ENCODE measurements at places on chromosomes 7 and 10.

DNA sequence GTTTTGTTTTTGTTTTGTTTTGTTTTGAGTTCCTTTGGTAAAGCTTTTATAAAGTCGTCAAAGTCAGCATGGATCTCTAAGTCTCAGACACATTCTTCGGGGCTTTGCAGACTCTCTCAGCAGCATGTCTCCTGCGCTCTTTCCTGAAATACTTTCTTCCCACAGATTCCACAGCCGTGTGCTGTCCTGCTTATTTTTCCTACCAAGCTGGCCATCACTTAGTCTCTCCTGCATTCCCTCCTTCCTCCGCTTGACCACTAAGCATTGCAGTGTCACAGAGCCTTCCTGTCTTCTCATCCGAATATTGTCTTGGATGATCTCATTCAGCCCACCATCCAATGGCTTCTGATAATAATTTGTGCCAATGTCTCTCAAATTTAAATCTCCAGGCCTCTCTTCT is 434.3 kb upstream of the C7orf33 start:
- no peak for DNase-seq

GRCh38 chr10:35335133-35336083 is 901 bp upstream of the CCNY start:
- DNase-seq, result peak; percentile 11

DNA sequence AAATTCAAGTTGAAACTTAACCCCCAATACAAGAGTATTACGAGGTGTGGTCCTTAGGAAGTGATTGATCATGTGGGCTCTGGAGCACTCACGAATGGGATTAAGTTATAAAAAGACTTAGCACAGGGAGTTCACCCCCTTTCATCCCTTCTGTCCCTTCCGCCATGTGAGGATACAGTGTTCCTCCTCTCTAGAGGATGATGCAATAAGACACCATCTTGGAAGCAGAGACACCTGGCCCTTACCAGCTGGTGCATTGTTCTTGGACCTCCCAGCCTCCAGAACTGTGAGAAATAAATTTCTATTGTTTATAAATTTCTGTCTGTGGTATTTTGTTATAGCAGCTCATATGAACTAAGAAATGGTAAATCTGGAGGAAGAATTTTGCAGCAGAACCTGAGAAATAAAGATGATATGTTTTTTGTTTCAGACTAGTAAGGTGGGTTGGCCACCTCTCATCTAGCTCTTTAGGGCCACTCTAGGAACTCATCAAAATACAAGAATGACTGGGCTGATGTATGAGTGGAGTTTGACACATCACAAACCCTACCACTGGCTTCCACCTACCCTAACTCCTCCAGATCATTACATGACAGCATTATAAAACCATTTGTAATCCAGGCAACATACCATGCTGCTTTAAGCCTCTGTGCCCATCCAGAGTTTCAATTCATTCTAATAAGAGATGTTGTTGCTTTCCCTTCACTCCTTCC is 22.4 kb downstream of the SLC26A5 start:
- peak; percentile 10 for DNase-seq

GRCh38 chr7:152158801-152159587 is 133.5 kb downstream of the GALNT11 start:
- no peak for DNase-seq

- DNase-seq, result peak; percentile 42
Measured at GRCh38 chr10:86257683-86258082, 108.9 kb downstream of the GRID1 start.

DNA sequence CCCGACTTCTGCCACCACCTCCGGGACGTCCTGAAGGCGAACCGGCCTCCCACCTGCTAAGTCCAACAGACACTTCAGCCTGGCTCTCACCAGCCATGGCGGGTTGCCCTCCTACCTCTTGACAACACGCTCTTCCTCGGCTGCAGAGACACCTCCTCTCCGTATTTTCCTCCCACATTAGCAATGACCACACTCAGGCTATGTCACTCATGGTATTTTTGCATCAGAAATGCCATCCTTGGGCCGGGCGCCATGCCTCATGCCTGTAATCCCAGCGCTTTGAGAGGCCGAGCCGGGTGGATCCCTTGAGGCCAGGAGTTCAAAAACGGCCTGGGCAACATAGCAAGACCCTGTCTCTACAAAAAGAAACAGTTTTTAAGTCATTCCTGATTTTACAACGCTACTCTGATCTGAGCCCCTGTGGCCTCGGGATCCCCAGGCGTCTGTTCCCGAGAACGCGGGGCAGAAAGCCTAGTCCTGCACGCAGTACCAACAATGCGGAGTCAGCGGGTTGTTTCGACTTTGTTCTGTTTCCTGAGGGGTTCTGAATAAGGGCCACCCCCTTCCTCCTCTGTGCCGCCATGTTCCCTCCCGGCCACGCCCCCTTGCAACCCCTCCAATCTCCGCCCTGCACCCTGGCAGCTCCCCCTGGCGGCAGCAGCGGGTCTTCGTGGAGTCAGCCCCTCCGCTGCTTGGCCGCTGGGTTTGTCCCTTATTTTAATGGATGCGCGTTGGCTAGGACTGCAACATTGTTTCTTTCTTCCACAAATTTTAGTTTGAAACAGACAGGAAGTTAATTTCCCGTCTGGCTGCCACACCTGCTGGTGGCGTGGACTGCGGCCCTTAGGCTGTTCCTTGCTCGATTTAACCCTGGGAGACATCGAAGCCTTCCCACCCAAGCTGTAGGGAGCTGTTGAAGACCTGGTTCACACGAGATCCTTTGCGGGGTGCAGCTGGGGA is 9.7 kb upstream of the ZFAND2A start:
- peak; percentile 81 for DNase-seq

DNA sequence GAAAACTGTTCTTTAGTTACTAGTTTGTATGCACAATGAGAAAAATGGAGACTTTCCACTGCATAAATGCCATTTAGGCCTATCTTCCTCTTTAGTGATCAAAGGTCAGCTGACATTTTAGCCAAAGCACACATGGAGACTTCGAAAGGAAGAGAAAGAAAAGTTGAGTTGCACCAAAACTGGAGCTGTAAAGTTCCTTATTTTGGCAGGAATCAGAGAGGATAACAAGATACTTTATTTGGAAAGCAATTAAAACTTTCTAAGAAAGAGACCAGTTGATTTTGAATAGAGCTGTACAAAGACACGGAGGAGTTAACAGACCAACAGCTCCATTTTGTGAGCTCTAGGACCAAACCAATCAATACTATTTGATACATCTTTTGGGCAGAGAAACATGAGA is 14.2 kb downstream of the ENTPD7 start:
- DNase-seq, result no peak

DNA sequence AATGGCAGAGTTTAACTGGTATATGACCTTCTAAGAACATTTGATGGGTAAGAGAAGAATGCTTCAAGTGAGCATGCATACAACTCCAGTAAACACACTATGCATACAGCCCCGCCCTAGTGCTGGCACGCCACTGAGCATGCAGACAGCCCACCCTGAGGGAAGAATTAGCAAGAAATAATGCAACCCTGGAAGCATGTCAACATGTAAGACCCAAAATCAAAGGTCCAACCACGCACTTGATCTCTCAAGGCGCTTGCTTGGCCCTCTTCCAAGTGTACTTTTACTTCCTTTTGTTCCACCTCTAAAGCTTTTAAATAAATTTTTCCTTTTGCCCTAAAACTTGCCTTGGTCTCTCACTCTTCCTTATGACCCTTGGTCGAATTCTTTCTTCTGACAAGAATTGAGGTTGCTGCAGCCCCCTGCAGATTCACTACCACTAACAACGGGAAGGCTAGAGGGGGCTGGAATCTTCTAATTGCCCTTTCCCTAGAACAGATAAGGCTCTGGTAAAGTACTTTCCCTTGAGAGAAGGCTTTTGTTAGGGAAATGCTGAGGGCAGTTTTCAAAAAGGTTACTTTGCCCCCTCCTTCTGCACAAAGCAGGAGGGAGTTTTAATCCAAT is 3.4 kb downstream of the FAM24B start:
- DNase-seq, result no peak

DNA sequence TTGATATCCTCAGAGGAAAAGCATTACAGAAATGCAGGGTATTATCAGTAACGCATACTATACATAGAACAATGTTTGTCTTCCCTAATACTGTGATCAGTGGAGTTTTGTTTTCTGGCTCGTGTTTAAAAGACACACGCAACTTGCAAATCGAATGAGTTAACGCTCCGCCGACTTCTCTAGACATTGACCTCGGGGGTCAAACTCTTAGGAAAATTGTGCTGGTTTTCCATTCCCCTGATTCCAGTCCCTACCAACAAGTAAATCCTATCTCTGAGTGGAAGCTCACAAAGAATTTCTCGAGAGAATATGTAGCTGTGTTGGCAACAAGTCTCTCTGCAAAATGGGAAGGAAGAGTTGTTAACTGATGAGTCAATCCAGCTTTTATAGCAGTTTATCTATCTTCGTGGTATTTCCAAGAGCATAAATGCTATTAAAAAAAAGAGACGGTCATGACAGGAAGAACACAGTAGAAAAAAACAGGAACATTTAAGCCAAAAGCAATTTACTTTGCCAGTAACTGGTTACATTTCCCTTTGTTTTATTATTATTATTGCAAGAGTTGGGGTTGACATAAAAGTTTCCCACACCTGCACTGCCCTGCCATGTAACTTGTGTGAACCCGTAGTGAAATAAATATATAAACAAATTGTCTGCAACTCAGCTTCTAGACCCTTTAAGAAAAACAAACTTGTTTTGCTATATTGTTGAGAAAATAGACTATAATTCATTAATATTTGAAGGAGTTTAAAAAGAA is 144.4 kb downstream of the ARID5B start:
- no peak for DNase-seq

DNA sequence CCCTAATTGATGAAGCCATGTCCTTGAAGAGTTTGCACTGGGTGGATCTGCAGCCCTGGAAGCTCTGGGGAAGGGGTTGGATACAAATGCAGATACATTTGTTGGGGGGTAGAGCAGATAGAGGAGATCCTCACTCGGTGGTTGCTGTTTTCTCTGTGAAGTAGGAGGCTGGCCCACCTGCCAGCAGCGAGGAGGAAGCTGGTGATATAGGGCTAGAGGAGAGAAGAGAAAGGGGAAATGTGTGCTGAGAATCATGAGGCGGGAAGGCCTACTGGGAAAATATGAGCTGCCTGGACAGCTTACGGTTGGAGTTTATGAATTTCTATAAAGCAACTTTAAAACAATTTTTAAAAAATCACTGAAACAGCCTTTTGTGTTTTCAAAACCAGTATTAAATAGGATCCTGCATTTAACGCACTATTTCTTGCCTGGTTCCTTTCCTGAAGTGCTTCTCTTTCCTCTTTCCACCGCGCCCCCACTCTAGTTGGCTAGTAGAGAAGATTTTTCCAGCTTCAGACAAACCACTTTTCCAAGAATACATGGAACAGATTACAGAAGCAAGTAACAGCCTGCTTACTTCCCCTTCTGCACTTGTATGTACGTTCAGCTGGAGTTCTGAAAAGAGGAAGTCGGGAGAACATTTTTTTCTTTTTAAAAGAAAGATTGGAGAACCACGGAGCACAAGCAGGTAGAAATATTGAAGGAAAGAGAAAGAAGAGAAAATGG is 100.6 kb upstream of the GLCCI1 start:
- no peak for DNase-seq

DNA sequence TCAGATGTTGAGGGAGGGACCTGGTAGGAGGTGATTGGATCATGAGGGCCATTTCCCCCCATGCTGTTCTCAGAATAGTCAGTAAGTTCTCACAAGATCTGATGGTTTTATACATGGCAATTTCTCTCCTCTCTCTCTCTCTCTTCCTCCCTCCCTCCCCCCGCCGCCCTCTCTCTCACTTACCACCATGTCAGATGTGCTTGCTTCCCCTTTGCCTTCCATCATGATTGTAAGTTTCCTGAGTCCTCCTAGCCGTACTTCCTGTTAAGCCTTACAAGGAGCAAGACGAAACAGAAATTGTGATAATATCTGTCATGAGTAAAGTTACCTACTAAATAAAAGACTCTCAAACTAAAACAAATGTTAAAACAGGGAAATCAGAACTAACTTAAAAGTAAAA is 19.9 kb upstream of the GPR141 start:
- DNase-seq, result no peak

DNA sequence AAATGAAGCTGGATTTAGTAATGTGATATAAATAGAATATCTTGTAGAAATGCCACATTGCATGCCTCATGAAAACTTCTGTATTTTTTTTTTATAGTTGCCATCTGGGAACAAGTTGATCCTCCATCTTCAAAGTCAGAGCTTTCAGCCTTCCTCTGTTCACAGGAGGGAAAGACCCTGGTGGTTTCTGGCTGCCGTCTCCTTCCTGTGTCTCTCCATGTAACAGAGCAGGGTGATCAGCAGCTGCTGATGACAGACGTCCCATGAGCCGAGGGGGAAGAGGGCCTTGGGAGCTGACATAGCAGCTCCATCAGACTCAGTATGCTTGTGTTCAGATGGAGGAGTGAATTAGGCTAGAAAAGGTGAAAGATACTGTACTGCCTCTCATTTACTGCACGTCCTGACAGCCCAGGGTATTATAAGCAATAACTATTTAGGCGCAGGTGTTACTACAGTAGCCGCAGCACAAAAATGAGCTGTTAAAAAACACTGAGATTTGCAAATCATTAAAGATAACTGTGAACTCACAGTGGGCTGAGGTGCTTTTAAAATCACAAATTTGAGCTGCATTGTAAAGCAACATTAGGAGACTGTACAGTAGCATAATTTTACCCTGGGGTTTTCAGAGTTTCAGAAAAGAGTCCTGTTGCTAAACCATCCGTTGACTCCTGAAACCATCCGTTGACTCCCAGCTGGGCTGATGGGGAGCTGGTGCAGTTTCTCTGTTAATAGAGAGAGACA is 103.3 kb downstream of the CFAP58 start:
- DNase-seq, result peak; percentile 11

DNA sequence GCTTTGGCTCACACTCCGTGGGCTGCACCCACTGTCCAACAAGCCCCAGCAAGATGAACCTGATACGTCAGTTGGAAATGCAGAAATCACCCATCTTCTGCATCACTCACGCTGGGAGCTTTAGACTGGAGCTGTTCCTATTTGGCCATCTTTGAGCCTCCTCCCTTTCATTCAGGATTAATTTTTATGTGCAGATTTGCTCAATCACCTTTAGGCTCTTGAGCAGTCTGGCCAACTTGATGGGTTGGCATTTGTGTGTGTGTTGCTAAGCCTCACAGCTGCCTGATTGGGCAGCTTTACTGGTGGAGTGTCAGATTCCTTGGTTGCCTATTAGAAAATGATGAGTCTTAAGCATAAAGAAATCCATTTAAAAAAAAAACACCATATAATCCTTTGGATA is 236.1 kb downstream of the KIF20B start:
- no peak for DNase-seq

DNA sequence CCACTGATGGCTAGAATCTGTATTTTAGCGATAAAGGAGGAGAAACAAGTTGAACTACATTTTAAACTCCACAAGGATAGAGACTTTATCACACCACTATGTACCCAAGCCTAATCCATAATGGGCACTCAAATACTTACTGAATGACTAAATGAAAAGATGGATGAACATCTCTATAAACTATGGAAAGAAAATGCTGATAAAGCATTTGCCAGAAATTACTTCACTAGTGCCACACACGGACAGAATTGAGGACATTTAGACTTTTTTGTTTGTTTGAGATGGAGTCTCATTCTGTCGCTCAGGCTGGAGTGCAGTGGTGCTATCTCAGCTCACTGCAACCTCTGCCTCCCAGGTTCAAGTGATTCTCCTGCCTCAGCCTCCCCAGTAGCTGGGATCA is 1.7 kb upstream of the NSUN6 start:
- DNase-seq, result no peak

Data from WERI-Rb-1 (cell line).